ENCODE measurements at places on chromosomes 7 and 10.
A peak's percentile ranks its signal among the peaks of the same experiment; 100 is the strongest.

GRCh38 chr10:32360241-32360640 lies 13.3 kb upstream of the EPC1 start:
- DNase-seq: no peak

GRCh38 chr10:91590142-91590903 lies 42.5 kb downstream of the PPP1R3C start:
- DNase-seq: no peak

- no peak for DNase-seq
Observed at GRCh38 chr7:14714161-14714728, 188.3 kb downstream of the DGKB start.

- DNase-seq: no peak
Observed at GRCh38 chr10:4196771-4197390, 411.9 kb upstream of the KLF6 start.

GRCh38 chr7:131879424-131879823 lies 323.0 kb upstream of the PODXL start:
- DNase-seq: no peak

DNA sequence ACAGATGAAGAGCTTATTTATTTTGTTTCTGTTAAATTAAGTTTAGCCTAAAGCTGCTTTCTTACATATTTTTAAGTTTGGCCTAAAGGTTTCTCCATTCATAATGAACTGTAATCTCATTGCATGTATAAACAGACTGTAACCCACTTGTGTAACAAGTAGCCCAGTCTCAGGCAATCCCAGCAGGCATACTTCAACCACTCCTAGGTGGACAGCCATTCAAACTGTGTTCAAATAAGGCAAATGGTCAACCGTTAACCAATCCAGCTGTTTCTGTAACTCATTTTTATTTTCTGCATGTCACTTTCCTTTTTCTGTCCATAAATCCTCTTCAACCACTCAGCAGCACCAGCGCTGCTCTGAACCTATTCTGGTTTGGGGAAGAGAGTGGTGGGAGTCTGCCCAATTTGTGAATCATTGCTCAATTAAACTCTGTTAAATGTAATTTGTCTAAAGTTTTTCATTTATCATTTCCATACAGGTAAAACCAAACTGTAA lies 35.9 kb downstream of the PHYHIPL start:
- DNase-seq: no peak

GRCh38 chr7:106068986-106069385 lies 43.1 kb downstream of the SYPL1 start:
- no peak for DNase-seq

DNA sequence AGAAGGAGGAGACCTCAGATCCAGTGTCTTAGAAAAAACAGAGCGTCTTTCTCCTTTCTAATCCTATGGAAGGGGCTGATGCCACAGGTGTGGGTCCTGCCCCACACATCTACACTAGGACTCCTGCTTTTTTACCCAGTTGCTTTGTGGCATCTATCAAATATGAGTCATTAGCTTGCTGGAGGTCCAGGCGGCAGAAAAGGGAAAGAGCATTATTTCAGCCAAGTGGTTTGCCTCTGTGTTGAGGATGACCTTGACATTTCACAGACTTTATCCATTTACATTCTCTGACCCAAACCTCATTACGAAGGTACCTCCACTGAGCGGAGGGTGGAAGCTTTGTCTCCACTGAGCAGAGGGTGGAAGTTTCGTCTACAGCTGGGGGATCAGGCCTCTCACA lies 308.4 kb upstream of the KLF6 start:
- no peak for DNase-seq

DNA sequence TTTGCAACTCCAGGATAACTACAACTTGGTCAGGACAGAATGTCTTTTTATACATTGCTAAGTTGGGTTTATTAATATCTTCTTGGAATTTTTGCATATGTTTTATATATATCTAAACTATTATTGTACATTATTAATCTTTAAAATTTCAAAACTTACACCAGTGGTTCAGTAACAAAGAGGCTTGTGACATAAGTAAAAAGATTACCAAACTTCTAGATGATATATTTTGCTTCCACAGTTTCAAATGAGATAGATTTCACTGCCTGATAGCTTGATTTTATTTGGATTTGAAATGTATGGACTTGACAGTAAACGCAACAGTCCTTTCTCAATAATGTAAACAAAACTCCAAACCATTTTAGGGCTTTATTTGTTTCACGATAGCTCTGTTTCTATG lies 701.2 kb upstream of the IGFBP3 start:
- no peak for DNase-seq

GRCh38 chr7:121510302-121510701 lies 114.2 kb upstream of the FAM3C start:
- DNase-seq: peak; percentile 35

DNA sequence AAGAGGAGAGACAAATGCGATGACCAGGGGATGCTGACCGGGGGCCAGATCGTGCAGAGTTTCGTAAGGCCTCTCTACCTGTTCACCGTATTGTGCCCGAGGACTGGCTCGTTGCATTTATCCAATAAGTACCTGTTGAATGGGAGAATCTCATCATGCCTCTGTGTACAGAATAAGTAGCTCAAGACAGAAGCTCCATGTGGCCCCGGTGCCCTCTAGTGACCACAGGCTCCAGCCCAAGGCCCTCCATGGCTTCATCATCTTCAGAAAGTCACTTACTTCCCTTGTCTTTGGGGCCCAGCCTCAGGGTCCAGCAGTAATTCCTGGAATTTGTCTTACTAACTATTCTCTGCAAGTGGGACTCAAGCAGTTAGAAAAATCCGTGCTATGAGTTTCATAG lies 151.0 kb downstream of the CHN2 start:
- DNase-seq: peak; percentile 12

DNA sequence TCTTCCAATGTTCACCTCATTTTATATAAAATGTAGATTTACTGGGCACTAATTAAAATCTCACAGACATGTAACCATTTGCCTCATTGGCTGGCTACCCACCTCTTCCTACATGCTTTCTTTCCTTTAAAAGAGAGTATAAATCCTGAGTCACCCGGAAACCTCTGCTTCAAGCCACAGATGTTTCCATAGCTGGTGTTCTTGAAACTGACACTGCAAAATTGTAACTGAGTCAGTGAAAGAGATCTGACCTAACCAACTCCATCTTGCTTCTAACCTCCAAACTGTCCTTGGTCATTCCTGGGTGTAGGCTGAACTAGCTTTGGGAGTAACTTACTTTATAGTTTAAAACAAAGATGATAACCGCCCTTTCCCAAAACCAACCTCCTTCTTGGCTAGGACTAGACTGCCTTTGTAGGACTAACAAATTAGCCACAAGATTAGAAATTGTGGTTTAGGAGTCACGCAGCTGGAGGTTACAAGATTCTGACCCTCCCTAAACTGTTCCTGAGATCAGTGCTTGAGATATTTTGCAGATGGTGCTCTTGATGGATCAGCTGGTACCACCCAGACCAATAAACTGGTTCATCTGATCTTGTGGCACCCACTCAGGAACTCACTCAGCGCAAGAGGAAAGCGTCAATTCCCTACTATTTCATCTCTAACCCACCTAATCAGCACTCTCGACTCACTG lies 33.5 kb downstream of the SVOPL start:
- no peak for DNase-seq

DNA sequence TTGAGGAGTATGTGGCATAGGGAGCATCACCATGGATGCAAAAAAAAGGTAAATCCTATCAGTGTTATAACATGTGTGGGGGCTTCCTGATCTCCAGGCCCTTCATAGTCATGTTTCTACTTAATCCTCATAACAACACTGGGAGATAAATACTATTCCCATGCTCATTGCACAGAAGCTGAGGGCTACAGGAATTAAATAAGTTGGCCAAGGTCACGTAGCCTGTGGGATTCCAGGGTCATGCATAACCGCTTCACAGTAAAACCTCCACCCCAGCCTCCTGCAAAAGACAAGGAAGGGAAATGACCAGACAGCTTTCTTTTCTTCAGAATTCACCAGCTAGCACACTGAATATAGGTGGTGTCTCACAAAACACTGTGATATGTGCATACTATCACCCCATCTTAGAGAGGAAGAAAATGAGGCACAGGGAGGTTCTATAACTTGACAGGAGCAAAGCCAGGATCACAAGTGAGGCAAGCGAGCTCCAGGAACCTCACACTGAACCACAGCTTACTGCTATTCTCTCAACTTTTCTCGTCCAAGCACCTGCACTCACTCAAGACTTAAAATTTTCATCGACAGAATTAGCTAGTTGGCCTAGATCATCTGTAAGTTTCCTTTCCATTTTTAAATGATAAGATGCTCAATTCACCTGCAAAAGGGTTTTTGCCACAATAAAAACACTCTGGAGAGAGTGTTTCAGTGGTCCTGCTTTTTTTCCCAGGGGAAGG lies 13.4 kb downstream of the JAZF1 start:
- no peak for DNase-seq

- DNase-seq: no peak
Observed at GRCh38 chr7:12573885-12574284, 3.4 kb downstream of the SCIN start.

DNA sequence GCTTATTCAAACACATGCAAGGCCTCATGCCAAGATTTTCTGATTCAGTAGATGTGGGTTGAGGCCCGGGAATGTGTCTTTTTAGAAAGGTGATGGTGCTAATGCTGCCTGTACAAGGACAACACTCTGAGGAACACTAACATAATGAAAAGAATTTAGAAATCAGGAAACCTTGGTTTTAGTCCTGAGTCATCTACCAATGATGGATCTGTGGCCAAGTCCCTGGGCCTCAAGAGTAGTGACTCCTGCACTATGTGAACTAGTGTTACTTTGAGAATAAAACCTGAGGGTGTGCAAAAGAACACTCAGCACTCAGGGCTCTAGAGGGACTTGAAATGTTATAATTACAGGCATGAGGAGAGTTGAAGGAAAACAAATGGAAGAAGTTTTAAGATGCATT lies 741.7 kb upstream of the GALNT17 start:
- no peak for DNase-seq

DNA sequence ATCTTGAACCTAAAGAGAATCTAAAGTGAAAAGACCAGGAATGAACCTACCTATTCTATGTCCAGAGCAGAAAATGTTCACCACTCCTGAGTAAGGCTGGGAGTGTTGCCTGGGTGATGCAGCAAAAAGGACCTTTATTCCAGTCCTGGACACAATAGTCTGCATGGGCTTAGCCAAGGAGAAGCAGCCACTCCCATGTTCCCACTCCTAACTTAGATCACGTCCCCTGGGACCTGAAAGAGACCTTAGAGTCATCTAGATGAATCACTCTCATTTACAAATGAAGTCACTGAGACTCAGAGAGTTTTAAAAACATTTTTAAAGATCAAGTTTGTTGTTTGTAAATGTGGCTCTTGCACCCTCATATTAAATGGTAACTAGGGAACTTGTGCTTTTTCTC lies 763.4 kb downstream of the KCNMA1 start:
- no peak for DNase-seq

GRCh38 chr10:122678266-122678665 lies 21.4 kb downstream of the C10orf120 start:
- no peak for DNase-seq

GRCh38 chr7:91946549-91946948 lies 5.9 kb downstream of the AKAP9 start:
- DNase-seq: no peak

DNA sequence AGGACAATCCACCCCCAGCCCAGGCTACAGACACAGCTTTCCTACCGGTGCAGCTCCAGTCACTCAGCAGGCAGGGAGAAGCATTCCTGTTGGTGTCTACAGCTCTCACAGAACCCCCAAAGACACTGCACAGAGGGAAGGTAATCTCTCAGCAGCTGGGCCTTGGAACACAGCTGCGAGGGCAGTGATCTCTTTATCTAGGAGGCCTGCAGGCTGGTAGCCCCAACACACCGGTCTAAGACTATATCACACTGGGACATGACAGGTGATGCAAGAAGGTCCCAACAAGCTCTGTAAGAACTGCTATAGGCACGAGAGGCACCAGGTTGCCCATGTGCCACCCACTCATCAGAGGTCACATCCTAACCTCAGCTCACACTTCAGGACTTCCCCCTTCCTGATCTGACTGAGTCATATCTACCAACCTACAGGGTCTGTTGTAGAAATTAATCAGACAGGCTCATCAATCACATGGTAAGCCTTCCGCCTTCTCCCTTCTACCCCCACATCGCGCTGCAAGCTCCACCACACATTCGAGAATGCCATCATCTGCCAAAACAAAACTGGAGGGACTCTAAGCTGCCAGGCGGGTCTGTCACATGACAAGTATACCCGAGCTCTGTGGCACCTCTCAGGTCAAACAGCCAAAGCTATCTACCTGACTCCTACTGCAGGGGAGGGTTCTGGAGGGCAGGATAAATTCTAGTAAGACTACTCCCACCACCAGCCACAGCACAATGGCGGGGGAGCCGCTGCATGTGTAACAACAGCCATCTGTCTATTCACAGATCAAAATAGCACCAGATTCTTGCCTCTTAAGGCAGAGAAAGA lies 26.1 kb downstream of the FAM53B start:
- peak; percentile 89 for DNase-seq

DNA sequence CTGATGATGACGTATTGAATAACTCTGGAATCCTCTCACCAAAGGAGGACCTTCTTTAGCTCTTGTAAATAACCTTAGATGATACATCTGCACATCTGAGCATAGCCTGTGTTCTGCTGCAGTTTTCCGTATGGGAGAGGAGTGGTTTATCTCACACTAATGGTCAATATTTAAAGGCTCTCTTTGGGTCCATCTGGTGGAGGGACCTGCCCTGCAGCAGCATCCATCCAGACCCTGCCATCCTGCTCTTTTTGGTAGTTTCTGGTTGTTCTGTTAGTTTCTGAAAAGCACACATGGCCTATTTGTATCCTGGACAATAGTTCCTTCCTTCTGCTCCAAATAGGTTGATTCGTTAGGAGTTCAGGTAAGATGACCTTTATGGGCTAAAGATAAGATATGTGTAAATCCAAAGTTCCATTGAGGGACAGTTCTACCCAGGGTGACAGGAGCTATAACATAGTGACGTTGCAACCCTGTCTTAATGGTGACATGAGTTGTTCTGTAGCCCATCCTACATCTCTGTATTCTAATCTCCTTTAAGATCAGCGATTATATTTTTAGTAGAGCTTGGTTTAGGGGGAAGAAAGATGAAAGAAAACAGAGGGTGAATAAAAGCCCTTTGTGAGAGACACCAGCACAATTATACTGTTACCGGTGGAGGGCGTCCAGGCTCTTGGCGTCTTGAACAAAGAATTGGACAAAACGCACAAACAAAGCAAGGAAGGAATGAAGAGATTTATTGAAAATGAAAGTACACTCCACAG lies 60.0 kb upstream of the KLF14 start:
- no peak for DNase-seq

DNA sequence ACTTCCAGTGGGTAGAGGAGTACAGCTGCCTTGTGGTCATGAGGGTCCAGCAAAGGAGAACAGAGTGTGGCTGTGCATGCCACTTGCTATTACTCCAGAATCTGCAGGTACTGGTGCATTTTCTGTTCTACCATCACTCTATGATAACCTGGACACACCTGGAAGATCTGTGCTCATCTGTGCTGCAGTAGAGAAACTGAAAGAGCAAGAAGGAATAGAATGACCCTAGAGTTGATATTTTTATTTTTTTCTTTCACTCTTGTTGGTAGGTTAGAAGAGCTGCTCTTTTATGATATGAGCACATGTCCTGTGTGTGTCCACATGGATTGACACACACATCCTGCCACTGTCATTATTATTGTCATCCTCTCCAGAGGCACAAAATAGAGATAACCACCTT lies 48.3 kb upstream of the MTURN start:
- DNase-seq: no peak
